ENCODE measurements at places on chromosomes 3 and 15.

- no peak for DNase-seq
Observed at GRCh38 chr3:87901141-87901540, 157.7 kb downstream of the CGGBP1 start.

DNA sequence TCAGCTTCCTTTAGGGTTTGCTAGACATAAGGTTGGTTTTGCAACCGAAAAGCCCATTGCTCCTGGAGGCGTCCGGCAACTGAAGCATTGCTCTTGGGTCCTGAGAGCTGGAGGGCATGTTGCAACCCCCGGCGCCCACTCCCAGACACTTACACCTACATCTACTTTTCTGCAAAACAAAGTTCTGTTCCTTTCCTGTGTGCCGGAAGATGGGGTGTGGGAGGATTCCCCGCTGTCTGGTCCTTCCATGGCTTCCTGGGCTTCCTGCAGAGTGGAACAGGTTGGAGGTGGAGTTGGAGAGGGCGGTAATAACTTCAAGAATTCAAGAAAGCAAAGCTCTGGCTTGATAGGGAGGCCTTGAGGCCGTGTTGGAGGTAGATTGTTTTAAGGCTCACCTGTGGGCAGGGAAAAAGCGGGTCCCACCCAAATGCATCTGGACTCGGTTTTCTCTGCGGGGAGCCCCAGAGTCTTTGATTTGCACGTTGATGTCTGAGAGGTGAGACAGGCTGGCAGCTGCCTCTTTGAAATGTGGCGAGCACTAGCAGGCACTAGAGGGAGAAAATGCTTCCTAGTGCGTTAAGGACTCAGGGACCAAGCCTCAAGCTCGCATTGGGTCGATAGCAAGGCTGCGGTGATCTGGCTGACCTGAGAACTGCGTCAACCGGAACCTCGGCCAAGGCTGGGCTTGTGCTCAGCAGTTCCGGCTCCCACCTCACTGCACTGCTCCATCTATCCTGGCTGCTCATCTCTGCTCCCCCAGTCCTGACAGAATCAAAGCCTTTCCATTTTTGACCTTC, 39.5 kb downstream of the NR2F2 start:
- no peak for DNase-seq

GRCh38 chr15:88476635-88477060, 9.1 kb downstream of the MRPS11 start:
- DNase-seq = no peak

- no peak for DNase-seq
Observed at GRCh38 chr15:87489456-87489855, 767.1 kb downstream of the NTRK3 start.

DNA sequence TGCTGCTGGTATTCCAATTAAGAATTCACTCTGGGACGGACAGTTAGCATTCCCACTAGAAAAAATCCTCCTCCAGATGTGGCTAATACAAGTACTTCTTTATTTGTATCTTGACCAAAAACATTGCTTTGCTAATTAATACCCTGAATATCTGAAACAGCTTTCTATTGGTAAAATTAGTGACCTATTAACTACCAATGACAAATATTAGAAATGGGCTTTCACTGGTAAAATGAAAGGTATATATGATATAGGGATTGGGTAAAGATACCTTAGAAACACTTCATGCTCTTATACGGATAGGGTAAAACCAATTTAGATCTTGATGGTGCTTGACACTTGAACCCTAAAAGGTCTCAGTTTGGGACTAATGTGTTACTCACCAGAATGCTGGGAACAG, 52.3 kb downstream of the CRTAP start:
- DNase-seq = no peak

DNA sequence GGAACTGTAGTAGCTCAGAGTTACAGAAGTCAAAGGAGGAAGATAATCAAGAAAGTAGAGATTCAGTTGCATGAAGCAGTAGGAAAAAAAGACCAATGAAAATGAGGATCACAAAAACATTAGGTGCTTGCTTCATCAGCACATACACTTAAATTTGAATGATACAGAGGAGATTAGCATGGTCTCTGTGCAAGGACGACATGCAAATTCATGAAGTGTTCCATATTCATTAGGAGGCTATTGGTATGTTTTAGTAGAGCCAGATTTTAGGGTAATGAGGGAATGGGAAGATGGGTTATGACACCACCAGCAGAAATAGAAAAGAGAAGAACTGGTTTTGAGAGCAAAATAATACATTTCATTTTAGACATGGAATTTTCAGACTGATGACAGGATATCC, 21.0 kb upstream of the TTC14 start:
- DNase-seq = no peak

DNA sequence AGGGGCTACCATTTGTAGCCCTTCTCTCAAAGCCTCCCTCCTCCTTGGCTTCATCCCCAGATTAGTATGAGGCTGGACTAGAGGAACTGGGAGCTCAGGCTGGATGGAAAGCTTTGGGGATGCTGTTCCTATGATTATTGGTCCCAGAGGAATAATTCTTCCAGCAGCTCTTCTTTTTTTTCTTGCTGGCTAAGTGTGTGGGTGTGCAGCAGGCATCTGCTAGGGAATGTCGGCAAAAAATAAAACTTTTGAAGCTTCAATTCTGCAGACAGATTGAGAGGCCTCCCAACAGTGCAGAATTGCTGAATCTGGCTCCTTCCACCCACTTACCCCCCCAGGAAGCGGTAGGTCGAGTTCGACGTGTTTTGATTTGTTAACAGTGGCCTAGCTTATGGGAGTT, 138.5 kb upstream of the ANKRD28 start:
- DNase-seq = no peak

DNA sequence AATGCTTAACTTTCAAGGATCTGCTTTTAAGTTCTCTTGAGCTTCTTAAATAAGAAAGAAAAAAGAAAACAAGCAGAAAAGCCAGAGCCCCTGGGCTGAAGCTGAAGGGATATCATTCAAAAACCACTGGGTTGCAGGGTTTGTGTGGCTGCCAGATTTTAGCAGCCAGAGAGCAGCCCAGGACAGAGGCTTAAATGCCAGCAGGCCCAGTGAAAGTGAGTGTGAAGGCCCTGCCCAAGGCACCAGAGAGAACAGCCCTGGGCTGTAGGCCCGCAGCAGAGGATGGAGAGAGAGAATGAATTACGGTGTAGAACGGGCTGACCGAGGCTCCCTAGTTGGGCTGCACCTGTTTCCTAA, 106.3 kb upstream of the BOC start:
- DNase-seq = no peak

- no peak for DNase-seq
Observed at GRCh38 chr15:47366884-47367283, 350.4 kb upstream of the SEMA6D start.

GRCh38 chr15:72833561-72833960, 50.0 kb upstream of the ADPGK start:
- DNase-seq = no peak

DNA sequence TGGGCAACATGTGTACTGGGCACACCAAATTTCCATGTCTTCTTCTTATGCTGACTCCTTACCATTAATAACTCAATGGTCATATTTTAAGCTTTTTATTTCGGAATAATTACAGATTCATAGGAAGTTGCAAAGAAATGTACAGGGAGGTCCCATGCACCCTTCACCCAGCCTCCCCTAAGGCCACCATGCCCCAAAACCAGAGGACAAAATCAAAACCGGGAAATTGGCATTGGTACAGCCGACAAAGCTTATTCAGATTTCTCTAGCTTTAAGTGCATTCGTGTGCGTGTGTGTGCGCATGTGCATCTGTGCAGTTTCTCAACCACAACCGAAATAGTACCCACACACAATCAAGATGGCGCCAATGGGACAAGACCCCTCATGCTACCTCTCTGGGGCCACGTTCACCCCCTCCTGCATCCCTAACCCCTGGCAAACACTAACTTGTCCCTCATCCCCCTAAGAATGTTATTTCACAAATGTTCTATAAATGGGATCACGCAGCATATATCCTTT, 23.4 kb downstream of the ATP10A start:
- DNase-seq = no peak

GRCh38 chr3:89059211-89059925, 48.1 kb upstream of the EPHA3 start:
- no peak for DNase-seq

- DNase-seq = no peak
Observed at GRCh38 chr3:2765002-2765579, 345.1 kb downstream of the IL5RA start.

GRCh38 chr3:81581966-81582599, 179.4 kb downstream of the GBE1 start:
- DNase-seq = no peak

DNA sequence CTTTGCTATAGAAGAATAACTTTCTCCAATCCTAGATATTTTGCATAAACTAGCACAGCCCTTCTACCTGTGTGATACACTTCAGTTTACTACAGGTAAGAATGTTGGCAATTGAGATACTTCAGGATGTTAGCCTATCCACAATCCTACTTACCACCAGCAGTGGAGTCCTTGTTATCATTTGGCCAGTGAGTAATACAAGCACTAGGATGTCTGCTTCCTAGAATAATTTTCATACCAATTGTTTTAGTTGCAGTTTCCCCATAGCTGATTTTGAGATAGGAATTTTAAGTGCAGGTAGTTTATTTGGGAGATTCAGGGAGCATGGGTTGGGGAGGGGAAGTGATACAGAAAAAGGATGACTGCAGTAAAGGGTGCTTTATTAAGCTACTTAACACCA, 147.2 kb downstream of the EPHA6 start:
- no peak for DNase-seq

GRCh38 chr15:101391431-101391830, 96.4 kb upstream of the SNRPA1 start:
- DNase-seq = no peak

DNA sequence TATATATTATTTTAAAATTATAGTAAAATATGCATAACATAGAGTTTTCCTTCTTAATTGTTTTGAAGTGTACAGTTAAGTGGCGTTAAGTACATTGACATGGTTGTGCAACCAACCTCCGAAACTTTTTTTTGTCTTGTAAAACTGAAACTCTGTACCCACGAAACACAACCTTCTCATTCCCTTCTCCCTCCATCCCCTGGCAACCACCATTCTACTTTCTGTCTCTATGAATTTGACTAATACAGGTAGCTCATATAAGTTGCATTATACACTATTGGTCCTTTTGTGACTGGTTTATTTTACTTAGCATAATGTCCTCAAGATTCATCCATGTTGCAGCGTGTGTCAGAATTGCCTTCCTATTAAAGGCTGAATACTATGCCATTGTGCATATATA, 179.4 kb downstream of the SATB1 start:
- no peak for DNase-seq

DNA sequence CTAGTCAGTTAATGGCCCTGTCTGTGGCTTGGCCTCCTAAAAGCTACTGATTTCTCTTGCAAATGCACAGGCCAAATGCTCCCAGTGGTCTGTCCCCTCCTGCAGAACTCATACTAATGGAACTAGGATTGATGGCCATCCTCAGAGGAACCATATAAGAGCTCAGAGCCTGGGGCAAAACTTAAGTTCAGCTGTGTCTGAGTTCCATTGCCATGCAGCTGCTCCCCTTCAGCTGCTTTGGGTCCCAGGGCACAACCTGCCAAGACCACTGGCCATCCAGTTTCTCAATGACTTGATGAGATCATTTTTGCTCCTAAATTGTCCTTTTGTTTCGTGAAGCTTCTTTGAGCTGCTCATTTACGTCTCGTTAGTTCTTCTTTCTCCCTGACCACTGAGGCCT, 529.5 kb upstream of the TBL1XR1 start:
- no peak for DNase-seq

DNA sequence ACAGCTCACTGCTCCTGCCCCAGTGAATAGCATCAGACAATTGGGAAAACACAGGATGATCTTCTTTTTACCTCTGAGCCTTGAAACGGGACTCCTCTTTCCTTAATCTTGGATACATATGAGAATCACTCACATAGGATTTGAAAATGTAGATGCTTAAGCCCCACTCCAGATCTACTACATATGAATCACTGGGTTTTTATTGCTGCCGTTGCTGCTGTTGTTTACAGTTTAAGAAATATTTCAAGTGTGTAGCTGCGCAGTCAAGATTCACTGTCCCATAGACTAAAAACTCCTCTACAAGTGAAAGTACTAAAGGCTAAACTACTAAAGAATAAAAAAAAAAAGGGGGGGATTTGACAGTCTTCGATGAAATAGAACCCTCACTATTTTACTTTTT, 765.9 kb downstream of the NTRK3 start:
- DNase-seq = no peak

- DNase-seq = no peak
Observed at GRCh38 chr3:160808838-160809237, 52.8 kb downstream of the PPM1L start.

DNA sequence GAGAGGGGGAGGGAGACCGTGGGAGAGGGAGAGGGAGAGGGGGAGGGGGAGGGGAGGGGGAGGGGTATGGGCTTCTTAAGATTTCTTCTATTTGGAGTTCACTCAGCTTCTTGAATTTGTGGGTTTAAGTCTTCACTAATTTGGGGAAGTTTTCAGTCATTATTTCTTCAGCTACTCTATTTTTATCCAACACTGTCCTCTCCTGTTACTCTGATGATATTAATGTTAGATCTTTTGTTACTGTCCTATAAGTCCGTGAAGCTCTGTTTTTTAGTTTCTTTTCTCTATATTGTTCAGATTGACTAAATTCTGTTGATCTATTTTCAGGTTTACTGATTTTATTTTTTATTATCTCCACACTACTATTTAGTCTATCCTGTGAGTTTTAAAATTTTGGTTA, 351.5 kb upstream of the TPM1 start:
- no peak for DNase-seq

GRCh38 chr15:100778831-100779288, 100.8 kb upstream of the ALDH1A3 start:
- DNase-seq = no peak

DNA sequence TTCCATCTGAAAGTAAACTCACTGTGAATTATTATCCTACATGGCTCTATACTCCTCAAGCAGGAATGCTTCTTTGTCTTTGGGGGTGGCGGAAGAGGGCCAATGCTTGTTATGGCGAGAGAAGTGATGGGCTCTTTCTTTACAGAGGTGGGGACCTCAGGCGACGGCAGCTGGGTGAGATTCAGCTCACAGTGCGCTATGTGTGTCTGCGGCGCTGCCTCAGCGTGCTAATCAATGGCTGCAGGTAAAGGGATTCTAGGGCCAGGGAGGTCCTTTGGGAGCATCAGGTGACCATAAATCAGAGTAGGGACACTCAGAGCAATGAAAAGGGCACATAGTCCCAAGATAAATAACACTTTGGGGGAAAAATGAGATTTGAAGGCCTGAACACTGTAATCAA, 39.0 kb downstream of the ESYT3 start:
- DNase-seq = no peak

GRCh38 chr15:49962044-49962602, 156.9 kb downstream of the ATP8B4 start:
- no peak for DNase-seq

DNA sequence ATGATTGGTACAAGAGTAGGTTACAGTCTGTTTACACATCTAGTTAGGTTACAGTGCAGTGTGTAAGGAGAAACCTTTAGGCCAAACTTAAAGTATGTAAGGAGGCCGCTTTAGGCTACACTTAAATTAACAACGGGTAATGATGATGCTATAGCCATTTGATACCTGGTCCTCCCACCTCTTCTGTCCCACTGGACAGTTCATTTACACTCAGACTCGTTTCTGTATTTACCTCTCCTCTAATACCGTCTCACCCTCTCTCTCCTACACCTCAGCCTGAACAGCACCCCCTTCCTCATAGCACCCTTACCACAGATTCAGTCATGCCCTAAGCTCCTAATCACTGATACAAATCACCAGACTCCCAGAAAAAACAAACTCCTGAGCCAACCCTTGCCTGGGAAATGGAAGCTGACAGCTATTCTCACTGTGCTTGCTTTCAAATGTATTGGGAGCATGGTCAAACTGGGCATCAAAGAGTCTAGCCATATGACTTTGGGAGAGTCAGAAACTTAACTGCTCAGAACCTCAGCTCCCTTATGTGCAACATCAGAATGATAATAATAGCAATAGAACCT, 241.3 kb upstream of the SETMAR start:
- no peak for DNase-seq

Measured in tibial nerve (tissue), 4 donors.